Fibroblast of the aortic adventitia (primary cell): ENCODE measurements at places on chromosomes 7 and 10.

- DNase-seq, result no peak
Measured at GRCh38 chr7:127738859-127739258, 86.9 kb downstream of the SND1 start.

DNA sequence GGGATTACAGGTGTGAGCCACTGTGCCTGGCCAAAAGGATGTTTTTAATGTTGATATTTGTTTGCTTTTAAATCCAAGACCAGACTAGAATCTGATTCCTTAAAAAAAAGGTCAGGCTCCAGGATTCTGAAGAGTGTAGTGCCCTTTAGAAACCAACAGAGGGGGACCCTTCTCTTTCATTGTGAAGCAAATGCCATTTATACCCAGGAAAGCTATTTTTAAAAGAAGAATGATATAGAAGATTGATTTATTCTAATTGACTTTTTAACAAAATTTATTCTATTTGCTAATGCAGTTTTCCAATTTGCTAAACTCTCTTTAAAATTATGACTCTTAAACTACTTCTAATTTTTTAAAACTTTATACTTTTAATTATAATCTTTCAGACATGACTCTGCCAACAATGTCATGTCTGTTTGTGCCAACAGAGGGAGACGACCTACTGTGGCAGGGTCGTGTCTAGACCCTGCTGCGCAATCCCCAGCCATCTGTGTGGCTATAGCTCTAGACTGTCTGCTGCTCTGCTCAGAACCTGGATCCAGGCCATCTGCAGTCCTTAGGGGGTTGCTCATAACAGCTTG, 201.0 kb upstream of the IMMP2L start:
- DNase-seq, result peak; percentile 82

GRCh38 chr7:2893411-2893861, 49.3 kb upstream of the GNA12 start:
- no peak for DNase-seq

DNA sequence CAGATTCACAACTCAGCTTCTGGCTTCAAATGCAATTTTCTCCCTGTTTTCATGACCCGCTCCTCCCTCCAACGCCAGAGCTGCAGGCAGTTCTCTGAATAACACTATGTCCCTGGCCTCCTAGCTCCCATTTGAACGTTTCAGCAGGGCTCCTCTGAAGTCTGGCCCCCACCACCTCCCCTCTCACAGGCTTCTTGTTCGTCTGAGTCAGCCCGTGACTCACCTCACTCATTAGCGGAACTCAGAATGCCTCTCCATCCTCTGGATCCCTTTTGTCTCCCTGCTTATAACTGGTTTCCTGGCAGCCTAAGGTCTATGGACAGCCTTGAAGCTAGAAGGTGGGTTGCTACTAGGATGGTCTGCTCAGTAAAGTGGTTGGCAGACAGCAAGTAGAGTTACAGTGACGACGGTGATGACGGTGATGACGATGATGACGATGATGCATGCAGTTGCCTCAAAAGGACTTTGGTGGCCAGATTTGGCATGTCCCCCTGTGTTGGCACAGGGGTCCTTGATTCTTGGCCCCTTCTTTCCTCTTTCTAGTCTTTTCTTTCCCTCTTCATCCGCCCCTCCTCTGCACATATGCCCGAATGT, 83.3 kb upstream of the MKLN1 start:
- peak; percentile 92 for DNase-seq

- DNase-seq, result peak; percentile 37
Measured at GRCh38 chr7:108454674-108455550, 1.3 kb downstream of the NRCAM start.

GRCh38 chr7:157140511-157140905, 1.8 kb downstream of the UBE3C start:
- DNase-seq, result no peak

DNA sequence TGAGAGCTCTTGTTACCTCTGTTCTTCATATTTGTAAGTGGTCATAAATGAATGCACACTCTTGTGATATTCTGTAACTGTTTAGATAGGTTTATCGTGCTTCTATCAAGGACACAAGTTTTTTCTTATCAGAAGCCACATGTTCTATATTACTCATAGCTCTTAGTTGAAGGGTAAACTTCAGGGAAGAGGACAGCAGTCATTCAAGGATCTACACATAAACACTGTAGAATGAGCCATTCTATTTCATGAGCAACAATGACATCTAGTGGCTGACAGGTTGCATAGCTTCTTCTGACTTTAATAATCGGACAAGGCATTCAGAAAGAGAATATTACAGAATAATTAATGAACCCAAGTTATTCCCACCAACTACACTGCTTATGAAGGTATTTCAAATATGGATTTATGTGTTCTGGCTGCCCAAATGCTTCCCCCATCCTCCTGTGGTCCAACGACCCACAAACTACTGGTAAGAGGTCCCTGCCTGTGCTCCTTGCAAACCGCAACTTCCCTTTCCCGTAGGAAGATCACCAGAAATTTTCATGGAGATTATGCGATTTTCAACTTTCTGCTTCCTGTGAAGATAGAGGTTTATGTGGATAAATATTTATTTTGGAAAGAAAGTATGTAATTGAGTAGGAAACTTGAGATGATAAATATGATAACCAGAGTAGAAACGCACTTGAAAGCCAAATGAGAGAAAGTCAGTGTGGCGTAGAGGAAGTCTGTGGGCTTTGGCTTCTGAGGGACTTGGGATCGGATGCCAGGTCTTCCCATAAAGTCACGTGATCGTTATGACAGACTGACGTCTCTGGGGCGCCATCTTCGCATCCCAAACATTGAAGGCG, 16.8 kb upstream of the ABCB5 start:
- DNase-seq, result peak; percentile 81

GRCh38 chr7:108360058-108360800, 96.0 kb downstream of the NRCAM start:
- DNase-seq, result no peak

GRCh38 chr10:59372543-59372942, 10.2 kb upstream of the FAM13C start:
- DNase-seq, result peak; percentile 72
